ENCODE measurements at places on chromosomes 11 and 22.

GRCh38 chr11:38130976-38131375 is 1532.9 kb upstream of the RAG2 start:
- DNase-seq, result no peak

- no peak for DNase-seq
Observed at GRCh38 chr11:36508743-36509142, 1.3 kb downstream of the TRAF6 start.

DNA sequence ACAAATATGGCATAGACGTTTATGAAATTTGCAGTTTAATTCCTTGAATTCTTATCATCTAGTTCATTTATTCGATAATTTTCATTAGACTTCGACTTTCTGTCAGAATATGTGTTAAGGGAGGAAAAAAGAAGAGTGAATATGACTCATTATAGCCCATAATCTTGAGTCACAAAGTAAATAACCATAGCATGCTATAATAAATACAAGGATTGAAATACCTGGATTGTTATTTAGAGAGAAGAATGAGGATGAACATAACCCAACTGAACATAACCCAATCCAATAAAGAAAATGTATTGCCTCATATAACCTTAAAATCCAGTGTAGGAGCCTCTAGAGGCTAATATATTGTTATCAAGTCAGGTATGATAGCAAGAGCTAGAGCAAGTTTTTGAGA is 1858.3 kb upstream of the RAG2 start:
- no peak for DNase-seq

GRCh38 chr11:16082095-16083055 is 274.0 kb downstream of the SOX6 start:
- DNase-seq, result no peak

DNA sequence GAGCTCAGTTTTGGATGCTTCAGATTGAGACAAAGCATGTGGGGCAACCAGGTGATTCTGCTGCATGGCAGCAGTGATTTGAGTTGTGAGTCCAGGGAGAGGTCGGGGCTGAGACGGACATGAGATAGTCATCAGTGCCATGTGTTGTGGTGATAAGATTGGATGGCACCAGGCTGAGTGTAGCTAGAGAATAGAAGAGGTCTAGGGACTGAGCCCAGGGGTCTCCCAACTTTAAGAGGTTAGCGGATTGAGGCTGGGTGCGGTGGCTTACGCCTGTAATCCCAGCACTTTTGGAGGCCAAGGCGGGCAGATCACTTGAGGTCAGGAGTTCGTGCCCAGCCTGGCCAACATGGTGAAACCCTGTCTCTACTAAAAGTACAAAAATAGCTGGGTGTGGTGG is 6.3 kb upstream of the CTSD start:
- DNase-seq, result no peak

- peak; percentile 59 for DNase-seq
Observed at GRCh38 chr11:122690801-122691548, 35.5 kb downstream of the UBASH3B start.

- DNase-seq, result peak; percentile 80
Observed at GRCh38 chr11:134224710-134225664, 516 bp downstream of the VPS26B start.

- DNase-seq, result no peak
Observed at GRCh38 chr11:17294033-17294432, 17.5 kb downstream of the NUCB2 start.

GRCh38 chr11:61083601-61084147 is 18.6 kb upstream of the CD5 start:
- DNase-seq, result no peak

DNA sequence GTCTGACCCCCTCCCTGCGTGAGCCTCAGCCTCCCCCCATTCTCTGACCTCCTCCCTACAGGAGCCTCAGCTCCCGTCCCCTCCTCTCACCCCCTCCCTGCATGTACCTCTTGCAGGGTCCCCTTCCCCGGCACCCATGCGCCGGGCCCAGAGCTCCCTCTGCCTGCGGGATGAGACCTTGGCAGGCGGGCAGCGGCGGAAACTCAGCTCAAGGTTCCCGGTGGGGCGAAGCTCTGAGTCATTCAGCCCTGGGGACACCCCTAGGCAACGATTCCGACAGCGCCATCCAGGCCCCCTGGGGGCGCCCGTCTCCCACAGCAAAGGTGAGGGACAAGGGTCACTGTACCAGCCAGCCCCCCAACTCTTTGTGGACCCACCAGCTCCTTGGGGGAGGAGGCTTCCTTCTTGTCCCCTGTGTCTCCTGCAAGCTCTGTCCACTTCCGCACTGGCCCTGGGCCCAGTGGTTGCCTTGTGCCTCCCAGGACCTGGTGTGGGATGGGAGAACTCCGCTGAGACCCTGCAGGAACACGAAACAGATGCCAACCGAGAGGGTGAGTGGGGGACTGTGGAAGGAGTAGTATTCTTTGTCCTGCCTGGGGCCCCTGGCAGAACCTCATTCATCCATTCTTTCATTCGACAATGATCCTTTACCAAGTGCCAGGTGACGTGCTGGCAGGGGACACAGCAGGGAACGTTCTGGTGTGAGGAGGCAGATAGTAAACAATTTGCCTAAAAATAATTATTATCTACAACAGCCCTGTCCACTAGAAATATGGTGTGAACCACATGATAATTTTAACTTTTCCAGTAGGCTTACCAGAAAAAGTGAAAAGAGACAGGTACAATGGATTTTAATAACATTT is 3.7 kb upstream of the RPS6KA4 start:
- peak; percentile 91 for DNase-seq

DNA sequence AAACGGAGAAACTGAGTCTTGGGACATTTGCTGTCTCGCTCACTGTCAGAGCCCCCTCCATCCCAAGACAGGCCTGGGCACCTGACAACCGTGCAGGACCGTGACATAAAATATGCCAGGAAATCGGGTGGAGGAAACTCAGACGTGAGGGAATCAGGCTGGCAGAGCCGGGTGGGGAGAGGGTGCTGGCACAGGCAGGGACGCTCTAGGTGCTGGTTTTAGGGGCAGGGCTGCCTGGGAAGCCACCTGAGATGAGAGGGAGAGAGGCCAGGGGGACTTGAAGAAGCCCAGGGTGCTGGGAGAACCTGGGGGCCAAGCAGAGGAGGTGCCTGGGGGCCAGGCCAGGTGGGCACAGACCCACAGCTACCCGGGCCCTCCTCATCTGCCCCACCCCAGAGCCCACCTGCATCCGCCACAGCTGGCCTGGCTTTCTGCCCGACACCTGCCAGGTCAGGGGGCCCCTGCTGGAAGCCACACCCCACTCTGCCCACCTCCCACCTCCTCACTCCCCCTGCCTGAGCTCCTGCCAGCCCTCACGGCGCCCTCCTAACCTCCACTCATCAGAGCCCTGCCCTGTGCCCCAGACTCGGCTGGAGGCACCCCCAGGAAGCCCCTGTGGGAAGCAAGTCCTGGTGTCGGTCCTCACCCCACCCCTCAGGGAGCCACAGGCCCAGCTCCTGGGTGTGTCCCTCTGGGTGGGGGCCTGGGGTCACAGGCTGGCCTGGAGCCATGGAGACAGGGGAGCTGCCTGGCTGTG is 27.3 kb upstream of the MUC5AC start:
- no peak for DNase-seq

DNA sequence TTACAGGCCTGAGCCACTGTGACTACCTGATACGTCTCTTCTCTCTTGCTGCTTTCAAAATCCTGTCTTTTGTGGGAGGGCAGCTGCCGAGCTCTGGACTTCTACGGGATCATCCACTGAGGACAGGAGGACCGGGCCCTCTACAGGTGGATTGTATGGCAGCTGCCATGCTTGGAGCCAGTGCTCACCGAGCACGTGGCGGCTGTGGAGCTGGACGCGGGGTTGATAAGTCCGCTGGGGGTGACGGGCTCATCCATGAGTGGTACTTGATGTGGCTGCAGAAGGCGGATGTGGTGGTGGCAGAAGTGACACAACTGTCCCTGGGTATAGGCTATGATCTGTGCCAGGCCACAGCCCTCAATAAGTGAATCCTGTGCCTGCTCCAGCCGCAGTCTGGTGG is 1.8 kb upstream of the CYP2D6 start:
- DNase-seq, result no peak

DNA sequence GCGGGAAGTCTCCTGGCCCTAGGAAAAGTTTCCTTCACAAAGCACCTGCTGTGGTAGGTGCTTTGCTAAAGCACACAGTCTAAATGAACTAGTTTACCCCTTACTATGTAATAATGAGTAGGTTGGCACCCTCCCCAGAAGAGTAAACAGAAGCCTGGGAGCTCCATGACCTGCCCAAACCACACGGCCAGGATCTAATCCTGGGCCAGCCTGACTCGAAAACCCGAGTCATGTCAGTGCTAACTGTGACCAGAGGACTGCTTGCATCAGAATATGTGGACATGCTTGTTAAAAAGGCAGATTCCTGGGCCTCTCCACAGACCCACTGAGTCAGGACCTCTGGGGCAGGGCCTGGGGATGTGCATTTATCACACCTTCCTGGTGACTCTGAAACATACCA is 67.7 kb downstream of the PANX1 start:
- no peak for DNase-seq

- no peak for DNase-seq
Observed at GRCh38 chr11:61812736-61813411, 3.9 kb downstream of the FADS1 start.

GRCh38 chr11:106875013-106875412 is 143.3 kb downstream of the GUCY1A2 start:
- no peak for DNase-seq

DNA sequence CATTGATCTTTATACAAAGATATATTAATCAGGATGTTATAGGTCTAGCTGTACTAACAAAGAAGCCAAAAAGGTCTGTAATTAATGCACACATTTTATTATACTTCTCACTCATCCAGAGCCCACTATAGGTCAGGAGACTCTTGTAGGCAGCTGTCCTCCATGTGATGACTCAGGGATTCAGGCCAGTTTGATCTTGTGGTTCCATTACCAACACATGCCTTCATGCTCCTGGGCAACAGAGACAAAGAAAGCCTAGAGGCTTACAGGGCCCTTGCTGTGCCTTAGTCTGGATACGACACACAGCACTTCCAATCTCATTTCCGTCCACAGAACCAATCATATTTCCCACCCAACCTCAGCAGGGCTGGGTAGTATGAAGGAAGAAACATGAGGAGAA is 150.3 kb upstream of the NCAM1 start:
- DNase-seq, result no peak

GRCh38 chr11:125871391-125872137 is 15.9 kb upstream of the HYLS1 start:
- DNase-seq, result peak; percentile 35

DNA sequence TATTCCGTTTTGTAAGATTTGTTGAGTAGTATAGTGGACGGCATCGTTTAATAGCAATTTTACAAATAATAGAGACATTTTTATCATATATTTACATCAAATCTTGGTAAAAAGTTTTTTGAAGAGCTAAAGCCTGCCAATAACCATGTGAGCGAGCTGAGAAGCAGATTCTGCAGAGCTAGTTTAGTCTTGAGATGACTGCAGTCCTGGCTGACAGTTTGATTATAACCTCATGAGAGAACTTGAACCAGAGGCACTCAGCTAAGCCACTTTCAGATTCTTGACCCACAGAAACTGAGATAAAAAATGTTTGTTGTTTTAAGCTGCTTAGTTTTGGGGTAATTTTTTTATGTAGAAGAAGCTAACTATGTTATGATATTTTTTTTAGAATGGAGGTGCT is 78.9 kb downstream of the PDE3B start:
- no peak for DNase-seq

DNA sequence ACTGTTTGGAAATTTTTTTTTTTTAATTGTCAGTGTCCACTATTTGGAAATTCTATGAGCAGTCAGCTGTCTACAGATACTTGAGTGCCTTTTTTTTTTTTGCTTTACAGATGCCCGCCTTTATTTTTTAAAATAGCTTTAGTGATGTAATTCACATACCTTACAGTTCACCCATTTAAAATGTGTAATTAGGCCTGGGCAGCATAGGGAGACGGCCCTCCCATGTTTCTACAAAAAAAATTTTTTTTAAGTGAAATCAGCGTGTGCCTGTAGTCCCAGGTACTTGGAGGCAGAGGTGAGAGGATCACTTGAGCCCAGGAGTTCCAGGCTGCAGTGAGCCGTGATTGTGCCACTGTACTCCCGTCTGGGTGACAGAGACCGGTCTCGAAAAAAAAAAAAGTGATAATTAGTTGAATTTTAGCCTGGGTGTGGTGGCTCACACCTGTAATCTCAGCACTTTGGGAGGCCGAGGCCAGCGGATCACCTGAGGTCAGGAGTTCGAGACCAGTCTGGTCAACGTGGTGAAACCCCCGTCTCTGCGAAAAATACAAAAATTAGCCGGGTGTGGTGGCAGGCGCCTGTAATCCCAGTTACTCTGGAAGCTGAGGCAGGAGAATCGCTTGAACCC is 1.5 kb downstream of the ZNF143 start:
- peak; percentile 30 for DNase-seq

DNA sequence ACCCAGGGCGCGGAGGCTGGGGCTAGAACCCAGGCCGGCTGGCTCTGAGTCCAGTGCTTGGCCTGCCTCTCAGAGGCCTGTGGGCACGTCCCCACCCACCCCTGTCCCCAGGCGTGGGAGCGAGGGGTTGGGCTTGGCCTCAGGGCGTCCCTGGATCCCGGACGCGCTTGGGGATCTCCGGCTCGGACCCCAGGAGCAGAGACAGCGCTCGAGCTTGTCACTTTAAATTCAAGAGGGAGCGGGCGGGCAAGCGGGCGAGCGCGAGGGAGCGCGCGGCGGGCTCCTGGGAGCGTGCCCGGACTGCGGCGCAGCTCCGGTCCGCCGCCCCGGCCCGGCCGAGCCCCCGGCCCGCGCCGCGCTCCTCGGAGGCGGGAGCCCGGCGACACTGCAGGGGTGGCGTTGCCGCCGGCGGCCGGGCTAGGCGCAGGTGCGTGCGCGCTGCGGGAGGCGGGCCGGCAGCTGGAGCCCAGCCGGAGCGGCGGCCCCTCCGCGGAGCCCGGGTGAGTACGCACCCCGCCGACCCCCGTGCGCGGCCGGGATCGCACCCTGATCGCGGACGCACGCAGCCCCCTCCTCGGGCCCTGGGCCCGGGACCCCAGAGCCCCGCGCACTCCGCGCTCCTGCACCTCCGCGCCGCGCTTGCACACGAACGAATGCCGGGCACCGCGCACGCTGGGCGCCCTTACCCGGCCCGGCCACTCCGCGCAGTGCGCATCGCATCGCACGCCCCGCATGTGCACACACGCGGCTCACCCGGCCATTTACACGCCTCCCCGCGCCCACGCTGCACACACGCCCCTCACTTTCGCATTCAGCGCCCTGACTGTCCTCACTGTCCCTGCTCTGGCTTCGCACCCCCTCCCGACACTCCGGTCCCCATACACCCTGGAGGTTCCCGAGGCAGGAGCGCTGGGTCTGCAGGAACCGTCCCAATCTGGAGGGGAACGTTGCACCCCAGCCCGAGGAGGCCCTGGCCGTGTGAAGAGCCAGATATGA is at the start of gene SYT12:
TSS of gene SYT12 (plus strand) at position 174 of the 996 bp plus-strand sequence. CDS start 7,011 bp downstream, outside the sequence.
- peak; percentile 64 for DNase-seq

- DNase-seq, result peak; percentile 19
Observed at GRCh38 chr22:48702573-48703264, 1125.0 kb downstream of the BRD1 start.

GRCh38 chr22:23705358-23705757 is 14.5 kb downstream of the RGL4 start:
- no peak for DNase-seq

GRCh38 chr11:123452794-123453193 is 22.7 kb downstream of the GRAMD1B start:
- DNase-seq, result peak; percentile 59

Data from suppressor macrophage treated with lipopolysaccharide for 1 hour (primary cell).